Activated CD8-positive, alpha-beta memory T cell treated with anti-CD3 and anti-CD28 coated beads, Interleukin-2, amount 10 ng/mL, durations not matched to agents 7 days and 5 days (primary cell): ENCODE measurements at places on chromosomes 12 and 14.
A peak's percentile ranks its signal among the peaks of the same experiment; 100 is the strongest.

- H3K4me1 ChIP-seq, result peaks cover 5% of the 10 kb centered on the region
- no peaks in the 10 kb centered on the region for H3K36me3 ChIP-seq
- no peak overlapping the region for H3K27ac ChIP-seq
- H3K27me3 ChIP-seq, result peaks cover 83% of the 10 kb centered on the region
- no peak overlapping the region for H3K4me3 ChIP-seq
- DNase-seq, result no peak
Observed at GRCh38 chr14:62117751-62118105, 355.5 kb downstream of the SNAPC1 start.

- H3K36me3 ChIP-seq, result no peaks in the 10 kb centered on the region
- H3K4me3 ChIP-seq, result no peak overlapping the region
- no peaks in the 10 kb centered on the region for H3K4me1 ChIP-seq
- H3K27me3 ChIP-seq, result no peaks in the 10 kb centered on the region
- DNase-seq, result no peak
Observed at GRCh38 chr12:74339211-74339610, 198.4 kb upstream of the ATXN7L3B start.

- H3K27me3 ChIP-seq, result no peaks in the 10 kb centered on the region
- H3K27ac ChIP-seq, result no peak overlapping the region
- H3K4me1 ChIP-seq, result peaks cover 24% of the 10 kb centered on the region
- DNase-seq, result no peak
Observed at GRCh38 chr14:97539884-97540283, 742.7 kb downstream of the VRK1 start.

GRCh38 chr14:89827265-89827664, 127.3 kb downstream of the EFCAB11 start:
- DNase-seq, result no peak
- peaks cover 12% of the 10 kb centered on the region for H3K27me3 ChIP-seq
- no peak overlapping the region for H3K4me3 ChIP-seq
- H3K36me3 ChIP-seq, result peaks cover 2% of the 10 kb centered on the region
- no peaks in the 10 kb centered on the region for H3K4me1 ChIP-seq
- no peak overlapping the region for H3K27ac ChIP-seq

GRCh38 chr12:71947645-71948105, 9.0 kb downstream of the TPH2 start:
- H3K36me3 ChIP-seq, result no peaks in the 10 kb centered on the region
- H3K27me3 ChIP-seq, result peaks cover 53% of the 10 kb centered on the region
- no peak overlapping the region for H3K27ac ChIP-seq
- H3K4me1 ChIP-seq, result no peaks in the 10 kb centered on the region
- no peak for DNase-seq

DNA sequence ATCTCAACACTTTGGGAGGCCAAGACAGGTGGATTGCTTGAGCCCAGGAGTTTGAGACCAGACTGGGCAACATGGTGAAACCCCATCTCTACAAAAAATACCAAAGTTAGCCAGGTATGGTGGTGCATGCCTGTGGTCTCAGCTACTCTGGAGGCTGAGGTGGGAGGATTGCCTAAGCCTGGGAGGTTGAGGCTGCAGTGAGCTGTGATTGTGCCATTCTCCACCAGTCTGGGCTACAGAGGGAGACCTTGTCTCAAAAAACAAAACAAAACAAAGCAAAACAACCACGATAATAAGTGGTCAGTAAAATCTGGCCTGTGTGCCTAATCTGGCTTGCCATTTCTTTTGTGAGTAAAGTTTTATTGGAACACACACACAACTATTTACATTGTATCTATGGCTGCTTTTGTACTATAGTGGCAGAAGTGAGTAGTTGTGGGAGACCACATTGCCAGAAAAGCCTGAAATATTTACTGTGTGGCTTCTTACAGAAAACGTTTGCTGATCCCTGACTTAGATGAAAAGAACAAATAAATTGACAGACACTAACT, 19.4 kb upstream of the KLRG1 start:
- peaks cover 12% of the 10 kb centered on the region for H3K36me3 ChIP-seq
- no peak for DNase-seq

- no peaks in the 10 kb centered on the region for H3K27me3 ChIP-seq
- no peaks in the 10 kb centered on the region for H3K36me3 ChIP-seq
- H3K27ac ChIP-seq, result no peak overlapping the region
- H3K4me3 ChIP-seq, result no peak overlapping the region
- H3K4me1 ChIP-seq, result no peaks in the 10 kb centered on the region
Observed at GRCh38 chr12:67034110-67034879, 234.9 kb upstream of the CAND1 start.

DNA sequence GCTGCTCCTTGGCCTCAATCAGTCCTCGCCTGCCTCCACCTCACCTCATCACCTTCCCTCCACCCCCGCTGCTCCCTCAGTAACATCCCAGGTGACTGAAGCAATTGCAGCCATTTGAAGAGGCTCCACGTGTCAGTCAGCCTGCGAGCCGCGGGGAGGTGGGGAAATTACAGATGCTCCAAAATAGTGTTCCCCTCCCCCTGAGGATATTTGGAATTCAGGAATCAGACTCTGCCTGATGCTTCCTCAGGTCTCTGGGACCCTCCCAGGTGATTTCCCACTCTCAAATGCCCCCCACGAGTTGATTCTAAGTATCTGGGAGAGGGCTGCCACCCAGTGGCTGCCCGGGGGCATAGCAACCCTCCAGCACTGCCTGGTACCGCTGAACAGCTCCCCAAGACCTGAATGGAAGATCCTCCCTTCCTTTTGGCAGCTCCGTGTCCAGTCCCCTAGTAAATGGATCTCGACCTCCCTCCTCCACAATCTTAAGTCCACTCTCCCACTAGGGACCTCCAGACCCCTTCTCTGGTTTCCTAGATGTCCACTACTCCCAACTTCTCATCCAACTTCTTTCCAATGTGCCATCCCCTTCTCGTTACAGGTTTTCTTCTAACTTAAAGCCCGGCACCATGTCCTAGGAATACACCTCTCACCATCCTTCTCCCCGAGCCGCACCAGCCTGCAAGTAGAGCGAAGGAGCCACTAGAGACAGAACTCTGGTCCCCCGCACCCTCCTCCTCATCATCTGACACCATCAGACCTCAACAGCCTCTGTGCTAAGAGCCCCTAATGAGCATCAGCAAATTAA, 1.4 kb upstream of the ASIC1 start:
- peaks cover 42% of the 10 kb centered on the region for H3K4me1 ChIP-seq
- H3K27ac ChIP-seq, result no peak overlapping the region
- peaks cover 1% of the 10 kb centered on the region for H3K36me3 ChIP-seq

DNA sequence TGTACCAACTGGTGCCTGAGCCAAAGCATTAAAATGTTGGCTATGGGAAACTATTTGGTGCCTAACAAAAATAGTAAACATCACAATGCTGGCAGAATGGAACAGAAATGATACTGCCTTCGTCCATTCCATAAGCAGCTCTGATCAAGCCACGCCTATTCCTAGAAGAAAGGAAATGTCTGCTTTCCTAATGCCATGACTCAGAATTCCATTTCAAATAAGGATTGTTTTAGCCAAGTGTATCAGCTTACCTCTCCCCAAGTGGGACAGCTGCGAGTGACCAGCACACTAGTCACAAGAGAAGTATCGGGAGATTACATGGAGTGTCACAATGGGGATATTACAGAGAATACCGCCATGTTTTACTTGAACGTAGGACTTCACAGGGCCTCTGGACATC, 38.7 kb downstream of the GLT8D2 start:
- no peaks in the 10 kb centered on the region for H3K36me3 ChIP-seq
- H3K27ac ChIP-seq, result no peak overlapping the region
- no peak for DNase-seq
- peaks cover 24% of the 10 kb centered on the region for H3K27me3 ChIP-seq
- no peak overlapping the region for H3K4me3 ChIP-seq
- H3K4me1 ChIP-seq, result no peaks in the 10 kb centered on the region

DNA sequence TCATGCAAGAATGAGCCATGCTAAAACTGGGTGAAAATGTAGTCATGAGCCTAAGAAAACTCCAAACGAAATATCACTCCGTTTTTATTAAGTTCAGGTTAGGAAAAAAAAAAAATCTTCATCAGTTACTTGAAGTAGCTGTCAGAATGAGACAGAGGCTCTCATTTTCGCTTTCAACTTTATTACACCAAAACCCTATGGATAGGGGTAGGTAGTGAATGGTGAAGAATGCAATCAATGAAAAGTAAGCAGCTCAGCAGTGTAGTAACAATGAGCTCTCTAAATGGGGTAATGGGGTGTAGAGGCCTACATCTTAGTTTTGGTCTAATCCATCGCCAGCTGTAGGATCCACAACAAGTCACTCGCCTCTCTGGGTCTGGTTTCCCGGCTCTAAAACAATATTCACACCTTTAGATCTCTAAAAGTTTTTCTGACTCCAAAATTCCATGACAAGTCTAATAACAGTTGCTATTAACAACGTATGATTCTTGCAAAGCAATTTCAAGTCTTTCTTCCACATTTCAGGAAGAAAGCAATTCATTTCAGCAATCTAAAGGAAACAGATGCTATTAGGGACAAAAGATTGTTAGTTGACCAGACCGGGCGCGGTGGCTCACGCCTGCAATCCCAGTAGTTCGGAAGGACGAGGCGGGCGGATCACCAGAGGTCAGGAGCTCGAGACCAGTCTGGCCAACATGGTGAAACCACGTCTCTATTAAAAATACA, 1.7 kb downstream of the BTBD7 start:
- no peak for DNase-seq
- H3K4me3 ChIP-seq, result peak overlapping the region; percentile 92
- H3K27ac ChIP-seq, result peak overlapping the region; percentile 63

DNA sequence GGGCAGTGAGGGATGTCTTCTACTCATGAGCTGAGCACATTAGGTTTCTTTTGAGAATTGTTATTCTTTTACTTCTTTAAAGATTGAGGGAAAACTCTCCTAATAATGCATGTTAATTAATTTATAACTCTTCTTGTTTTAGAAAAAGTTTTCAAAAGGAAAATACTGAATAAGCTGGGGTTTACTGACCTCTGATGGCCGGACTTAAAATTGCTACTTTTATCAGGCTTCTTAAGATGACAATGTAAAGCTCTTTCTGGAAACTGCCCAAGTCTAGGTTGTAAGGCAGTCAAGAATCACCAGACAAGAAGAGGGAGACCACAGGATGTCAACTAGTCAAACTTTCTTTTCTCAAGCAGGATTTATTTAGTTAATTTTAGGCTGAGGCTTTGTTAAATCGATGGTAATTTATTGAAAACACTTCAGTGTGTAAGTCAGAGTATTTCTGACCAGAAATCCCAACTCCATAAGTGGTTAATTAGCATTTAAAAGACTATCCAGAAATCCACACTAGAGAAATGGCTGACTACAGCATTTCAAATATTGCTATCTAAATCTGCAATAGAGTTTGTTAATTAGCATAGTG, 82.1 kb downstream of the AVPR1A start:
- H3K27me3 ChIP-seq, result peaks cover 2% of the 10 kb centered on the region
- no peak for DNase-seq
- no peaks in the 10 kb centered on the region for H3K36me3 ChIP-seq
- no peak overlapping the region for H3K4me3 ChIP-seq
- H3K27ac ChIP-seq, result no peak overlapping the region

DNA sequence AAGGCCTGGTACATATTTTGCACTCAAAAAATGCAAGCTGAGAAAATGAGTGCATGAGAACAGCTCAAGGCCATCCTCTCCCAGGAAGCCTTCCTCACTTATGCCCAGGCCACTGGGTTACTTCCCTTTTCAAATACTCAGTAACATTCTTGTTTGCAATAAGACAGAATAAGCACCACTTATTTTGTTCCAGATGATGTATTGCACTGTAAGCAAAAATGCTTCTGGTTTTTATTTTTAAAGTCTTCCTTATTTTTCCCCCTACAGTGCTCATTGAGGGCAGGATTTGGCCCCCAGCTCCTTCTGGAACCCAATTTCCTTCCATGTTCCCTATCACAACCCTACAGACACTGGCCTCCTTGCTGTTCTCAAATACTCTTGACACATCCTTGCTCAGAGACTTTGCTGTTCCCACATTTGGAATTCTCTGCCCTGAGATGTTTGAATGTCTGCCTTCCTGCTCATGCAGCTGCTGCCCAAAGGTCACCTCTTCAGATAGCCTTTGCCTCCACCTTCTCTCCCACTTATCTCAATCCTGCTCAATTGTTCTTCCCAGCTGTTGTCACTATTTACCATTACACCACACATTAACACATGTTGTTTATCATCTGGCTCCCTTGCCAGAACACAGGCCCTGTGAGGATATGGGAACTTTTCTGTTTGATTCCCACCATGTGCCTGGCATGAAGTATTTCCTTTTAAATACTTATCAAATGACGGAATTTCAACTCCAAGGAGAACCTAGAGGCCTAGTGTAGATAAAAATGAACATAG, 49.9 kb downstream of the IFNG start:
- H3K36me3 ChIP-seq, result peaks cover 4% of the 10 kb centered on the region
- H3K27me3 ChIP-seq, result no peaks in the 10 kb centered on the region
- no peak for DNase-seq
- H3K4me3 ChIP-seq, result no peak overlapping the region

DNA sequence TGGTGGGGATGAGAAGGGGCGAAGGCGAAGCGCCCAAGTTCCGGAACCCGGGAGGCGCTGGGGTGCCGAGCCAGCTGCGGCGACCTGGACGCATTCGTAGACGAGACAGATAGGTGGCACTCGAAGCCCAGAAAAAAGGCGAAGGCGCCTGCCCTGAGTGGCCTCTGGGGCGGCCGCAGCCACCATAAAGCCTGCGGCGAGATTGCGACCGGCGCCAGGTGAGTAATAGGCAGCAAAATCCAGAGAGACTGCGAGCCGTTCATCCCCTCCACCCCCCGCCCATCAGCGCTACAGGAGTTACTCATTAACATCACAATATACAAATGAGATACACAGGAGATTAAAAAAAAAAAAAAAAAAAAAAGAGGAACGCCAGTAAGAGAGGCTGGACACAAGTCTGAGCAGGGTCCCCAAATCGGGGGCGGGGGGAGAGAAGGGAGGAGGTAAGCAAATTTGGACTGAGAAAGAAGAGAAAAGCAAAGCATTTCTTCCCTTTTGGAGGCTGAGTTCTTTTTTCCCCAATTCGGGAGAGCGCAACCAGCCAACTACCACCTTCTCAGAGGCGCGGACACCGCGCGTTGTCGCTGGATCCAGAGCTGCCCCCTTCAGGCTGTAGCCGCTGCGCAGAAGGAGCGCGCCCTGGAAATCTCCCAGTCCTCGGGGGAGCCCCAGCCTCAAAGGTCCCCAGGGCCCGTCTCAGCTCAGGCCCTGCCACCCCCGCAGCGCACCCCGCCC, 15.7 kb downstream of the TBX3 start:
- H3K36me3 ChIP-seq, result no peaks in the 10 kb centered on the region
- H3K27ac ChIP-seq, result no peak overlapping the region
- H3K4me3 ChIP-seq, result no peak overlapping the region
- peaks cover 4% of the 10 kb centered on the region for H3K4me1 ChIP-seq
- peaks cover 90% of the 10 kb centered on the region for H3K27me3 ChIP-seq

DNA sequence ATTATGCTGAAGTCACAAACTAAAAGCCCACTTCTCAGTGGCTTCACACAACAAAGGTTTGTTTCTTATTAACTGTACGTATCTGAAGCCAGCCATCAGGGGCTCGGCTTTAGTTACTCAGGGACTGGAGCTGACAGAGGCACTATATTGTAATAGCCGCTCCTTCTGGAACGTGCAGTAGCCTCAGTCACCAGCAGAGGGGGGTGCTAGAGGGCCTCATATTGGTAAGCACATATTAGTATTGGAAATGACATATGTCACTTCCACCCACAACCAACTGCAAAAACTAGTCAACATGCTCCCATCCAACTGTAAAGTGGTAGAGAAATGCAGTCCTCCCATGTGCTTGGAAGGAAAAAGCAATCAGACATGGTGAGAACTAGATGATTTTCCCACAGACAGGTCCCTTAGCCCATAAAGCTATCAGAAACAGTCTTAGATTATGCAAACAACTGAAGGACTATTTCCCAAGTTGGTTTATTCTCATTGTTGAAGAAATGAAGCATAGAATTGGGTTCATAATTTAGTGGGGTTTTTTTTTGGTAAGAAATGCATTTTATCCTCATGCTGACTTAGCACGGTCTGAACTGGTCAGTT, 183.6 kb upstream of the G2E3 start:
- no peak overlapping the region for H3K4me3 ChIP-seq
- no peaks in the 10 kb centered on the region for H3K4me1 ChIP-seq
- DNase-seq, result peak; percentile 75
- H3K27ac ChIP-seq, result no peak overlapping the region
